ENCODE measurements at places on chromosomes 6 and 20.
A peak's percentile ranks its signal among the peaks of the same experiment; 100 is the strongest.

DNA sequence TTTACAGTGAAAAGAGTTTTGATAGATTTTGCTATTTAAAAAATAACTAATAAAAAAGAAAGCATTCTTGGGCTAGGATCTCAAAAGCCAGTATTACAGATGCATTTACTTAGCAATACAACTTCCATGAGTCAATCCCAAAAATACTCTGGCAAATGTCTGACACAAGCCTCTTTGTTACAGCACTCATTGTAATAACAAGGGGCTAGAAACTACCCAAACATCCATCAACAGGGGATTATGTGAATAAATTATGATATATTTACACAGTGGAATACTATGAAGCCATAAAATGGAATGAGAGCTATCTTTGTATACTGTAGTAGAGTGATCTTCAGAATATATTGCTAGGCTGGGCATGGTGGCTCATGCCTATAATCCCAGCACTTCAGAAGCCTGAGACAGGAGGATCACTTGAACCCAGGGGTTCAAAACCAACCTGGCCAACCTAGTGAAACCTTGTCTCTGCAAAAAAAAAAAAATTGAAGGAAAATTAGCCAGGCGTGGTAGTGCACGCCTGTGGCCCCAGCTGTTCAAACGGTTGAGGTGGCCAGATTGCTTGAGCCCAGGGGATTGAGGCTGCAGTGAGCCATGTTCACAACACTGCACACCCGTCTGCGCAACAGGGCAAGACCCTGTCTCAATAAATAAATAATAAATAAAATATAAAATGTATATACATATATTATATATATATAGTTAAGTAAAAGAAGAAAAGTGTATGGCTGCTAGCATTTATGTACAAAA lies 34.7 kb upstream of the TOP1 start:
- no peak for DNase-seq

DNA sequence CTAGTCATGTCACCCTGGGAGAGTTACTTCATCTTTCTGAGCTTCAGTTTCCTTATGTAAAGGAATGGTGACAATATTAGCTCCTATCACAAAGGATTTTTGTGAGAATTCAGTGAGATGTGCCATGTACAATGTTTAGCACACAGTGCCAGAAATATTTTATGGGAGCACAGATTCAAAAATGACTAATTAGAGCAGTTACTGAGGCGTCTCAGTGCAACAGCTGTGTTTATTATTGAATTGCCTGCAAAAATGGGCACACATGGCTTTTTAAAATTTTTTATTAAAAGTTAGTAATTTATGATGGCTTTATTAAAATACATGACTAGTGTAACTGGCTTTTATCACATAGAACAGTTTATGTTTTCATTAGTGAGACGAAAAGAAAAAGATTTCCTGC lies 134.3 kb upstream of the AHI1 start:
- no peak for DNase-seq

DNA sequence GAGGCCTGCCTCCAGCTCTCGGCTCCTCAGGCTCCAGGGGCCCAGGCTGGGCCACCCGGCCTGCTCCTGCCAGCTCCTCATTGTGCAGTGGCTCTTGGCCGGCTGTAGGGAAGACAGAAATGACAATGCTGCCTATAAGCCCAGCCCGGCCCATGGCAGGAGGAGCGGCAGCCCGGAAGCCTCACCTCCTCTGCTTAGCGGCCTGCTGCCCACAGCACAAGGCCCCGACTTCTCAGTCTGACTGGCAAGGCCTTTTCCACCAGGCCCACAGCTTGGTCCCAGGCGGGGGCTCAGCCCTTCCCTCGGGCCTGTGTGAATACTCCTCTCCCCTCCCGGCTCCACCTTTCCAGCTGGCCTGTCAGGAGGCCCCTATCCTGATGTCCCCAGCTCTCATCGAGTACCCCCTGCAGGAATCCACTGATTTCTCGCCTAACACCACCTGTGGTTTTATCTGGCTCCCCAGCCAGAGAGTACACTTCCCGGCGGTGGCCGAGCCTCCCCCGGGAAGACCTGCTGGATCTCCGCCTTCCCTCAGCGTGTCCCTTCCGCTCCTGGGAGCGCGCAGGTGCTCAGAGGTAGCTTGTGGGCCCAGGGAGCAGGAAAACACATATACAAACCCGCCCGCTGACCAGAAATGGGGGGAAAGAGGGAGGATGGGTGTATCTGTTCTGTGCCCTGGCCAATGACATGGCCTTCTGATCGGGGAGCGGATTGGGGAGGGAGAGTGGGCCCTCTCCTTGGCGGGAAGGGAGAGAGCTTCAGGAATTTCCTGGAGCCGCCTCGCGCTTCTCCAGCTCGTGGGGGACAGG lies 963 bp downstream of the DDRGK1 start:
- peak; percentile 25 for DNase-seq

DNA sequence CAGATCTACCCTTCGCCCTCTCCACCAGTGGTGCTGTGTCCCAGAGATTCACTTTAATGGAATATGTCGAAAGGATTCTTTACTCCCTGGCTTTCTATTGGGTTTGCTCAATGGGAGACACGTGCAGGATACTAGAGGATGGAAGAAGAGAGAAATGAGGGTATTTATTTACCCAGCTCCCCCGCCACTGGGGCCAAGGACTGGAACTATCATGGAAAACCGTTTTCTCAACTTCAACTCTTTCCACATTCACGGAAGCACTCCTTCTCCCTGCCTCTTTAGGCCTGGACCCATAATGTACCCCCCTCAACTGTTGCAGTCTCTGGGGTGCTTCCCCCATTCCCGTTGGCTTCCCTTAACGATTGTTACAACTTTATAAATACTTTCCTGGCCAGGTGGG lies 26.6 kb upstream of the RALY start:
- DNase-seq, result no peak

- peak; percentile 78 for DNase-seq
Measured at GRCh38 chr6:16964553-16965499, 137.0 kb upstream of the STMND1 start.

GRCh38 chr6:107489636-107490565 lies at the start of gene SOBP:
TSS of gene SOBP (plus strand) at chr6:107490117. CDS start at chr6:107490617, 500 bp downstream.
- peak; percentile 61 for DNase-seq

GRCh38 chr20:40892642-40893041 lies 136.0 kb upstream of the TOP1 start:
- no peak for DNase-seq

- peak; percentile 75 for DNase-seq
Measured at GRCh38 chr6:139364302-139364981, 10.0 kb downstream of the CITED2 start.

Measured in mesenchymal stem cell (in vitro differentiated cells and primary cell).